IPS DF 6.9 (cell line): ENCODE measurements at places on chromosomes 4 and X.

DNA sequence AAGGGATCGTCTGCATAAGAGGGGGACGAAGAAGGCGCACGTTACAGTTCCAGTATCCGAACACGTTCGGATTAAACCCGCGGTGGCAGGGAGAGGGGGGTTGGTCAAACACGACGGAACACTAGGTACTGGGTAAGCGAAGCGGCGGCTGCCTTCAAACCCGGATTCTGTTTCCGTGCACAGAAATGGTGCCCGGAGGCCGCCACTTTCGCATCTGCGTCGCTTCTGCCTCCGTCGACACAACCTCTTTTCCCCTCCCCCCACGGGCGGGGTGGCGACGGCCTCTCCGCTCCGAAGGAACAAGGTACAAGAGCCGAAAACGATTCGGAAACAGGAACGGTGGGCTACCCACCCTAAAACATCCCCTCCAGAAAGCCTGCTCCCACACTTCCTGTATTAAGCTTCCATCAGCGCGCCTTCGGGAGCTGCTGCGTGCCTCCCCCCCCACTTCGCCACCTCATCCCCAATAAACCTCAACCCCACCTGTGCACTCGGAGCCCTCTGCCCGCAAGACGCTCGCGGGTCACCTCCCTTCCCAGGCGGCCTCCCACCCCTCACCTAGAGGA is 667 bp downstream of the G3BP2 start:
- no peak for DNase-seq

DNA sequence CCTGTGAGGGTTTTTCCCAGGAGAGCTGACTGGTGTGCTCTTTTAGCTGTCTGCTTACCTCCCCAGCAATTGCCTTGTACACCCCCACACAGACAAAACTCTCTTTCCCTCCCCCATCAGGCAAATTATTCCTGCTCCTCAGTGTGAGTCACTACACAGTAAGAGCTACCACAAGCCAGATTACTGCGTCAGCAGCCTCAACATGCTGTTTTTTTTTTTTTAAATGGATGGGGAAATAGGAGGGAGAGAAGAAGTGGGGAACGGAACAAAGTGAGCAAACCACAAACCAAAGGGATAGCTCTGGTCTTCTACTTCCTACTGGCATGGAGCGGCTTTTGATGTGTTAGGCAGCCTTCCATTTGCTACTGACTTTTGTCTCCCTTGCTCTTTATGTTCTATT is 107.5 kb upstream of the ACSL4 start:
- no peak for DNase-seq

- no peak for DNase-seq
Observed at GRCh38 chr4:168885400-168885799, 124.7 kb downstream of the CBR4 start.

- no peak for DNase-seq
Observed at GRCh38 chr4:149708513-149709130, 107.0 kb downstream of the IQCM start.

GRCh38 chrX:131746491-131746968 is 202.7 kb downstream of the OR13H1 start:
- DNase-seq = no peak

DNA sequence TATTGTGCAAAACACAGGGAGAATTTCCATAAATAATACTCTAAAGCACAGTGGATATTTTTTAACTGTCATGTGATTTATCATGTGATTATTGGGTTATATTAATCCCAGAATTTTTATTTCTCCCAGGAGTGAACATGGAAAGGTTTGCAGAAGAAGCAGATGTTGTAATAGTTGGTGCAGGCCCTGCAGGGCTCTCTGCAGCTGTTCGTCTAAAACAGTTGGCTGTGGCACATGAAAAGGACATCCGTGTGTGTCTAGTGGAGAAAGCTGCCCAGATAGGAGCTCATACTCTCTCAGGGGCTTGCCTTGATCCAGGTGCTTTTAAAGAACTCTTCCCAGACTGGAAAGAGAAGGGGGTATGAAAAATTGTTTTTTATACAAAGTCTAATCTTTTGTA is 10.0 kb downstream of the ETFDH start:
- no peak for DNase-seq

GRCh38 chr4:40264497-40264896 is 67.7 kb downstream of the RHOH start:
- DNase-seq = no peak

DNA sequence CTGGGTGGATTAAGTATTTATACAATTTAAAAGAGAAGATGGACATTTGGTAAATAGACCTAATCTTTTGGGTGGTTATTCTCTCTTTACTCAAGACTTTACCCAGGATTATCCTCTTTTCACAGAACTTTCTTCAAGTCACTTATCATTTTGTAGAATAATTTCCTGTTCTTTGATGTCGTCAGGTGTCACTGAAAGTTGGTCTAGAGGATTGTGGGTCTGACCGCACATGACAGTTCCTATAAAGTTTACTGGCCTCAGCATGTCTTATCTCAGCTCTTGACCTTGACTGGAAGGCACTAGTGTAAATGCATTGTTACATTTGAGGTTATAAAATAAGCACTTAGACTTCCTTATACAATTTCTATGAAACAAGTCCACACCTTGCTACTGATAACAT is 139.9 kb upstream of the SLC4A4 start:
- DNase-seq = no peak

DNA sequence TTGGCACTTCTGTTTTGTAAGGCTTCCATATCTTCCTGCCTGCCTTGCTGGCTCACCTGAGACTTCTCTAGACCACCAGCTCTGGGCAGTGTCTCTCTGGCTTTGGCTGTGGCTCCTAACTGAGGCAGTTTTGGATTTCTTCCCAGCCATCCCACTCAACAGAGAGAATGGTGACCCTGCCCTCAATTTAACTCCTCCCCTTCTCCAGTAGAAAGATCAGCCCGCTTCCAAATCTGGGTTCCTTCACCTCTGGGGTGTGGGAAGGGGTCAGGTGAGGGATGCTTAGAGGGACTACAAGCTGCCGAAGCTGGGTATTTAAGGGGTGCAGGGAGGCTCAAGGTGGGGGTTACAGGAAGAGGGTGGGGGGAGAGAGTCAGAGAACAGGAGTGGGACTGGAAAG is 23.7 kb downstream of the NAP1L5 start:
- no peak for DNase-seq

DNA sequence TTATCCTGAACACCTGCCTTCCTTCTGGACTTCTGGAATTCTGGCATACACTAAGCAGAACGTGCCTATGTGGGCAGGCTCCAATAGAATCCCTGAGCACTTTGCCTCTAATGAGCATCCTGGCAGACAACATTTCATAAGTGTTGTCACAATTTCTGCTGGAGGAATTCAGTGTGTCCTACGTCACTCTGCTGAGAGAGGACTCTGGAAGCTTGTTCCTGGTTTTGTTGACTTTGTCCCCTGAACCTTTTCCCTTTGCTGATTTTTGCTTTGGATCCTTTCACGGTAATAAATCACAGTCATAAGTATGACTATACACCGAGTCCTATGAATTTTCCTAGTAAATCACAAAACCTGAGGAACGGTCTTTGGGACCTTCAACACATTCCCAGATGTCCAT is 43.2 kb downstream of the MTMR8 start:
- no peak for DNase-seq

DNA sequence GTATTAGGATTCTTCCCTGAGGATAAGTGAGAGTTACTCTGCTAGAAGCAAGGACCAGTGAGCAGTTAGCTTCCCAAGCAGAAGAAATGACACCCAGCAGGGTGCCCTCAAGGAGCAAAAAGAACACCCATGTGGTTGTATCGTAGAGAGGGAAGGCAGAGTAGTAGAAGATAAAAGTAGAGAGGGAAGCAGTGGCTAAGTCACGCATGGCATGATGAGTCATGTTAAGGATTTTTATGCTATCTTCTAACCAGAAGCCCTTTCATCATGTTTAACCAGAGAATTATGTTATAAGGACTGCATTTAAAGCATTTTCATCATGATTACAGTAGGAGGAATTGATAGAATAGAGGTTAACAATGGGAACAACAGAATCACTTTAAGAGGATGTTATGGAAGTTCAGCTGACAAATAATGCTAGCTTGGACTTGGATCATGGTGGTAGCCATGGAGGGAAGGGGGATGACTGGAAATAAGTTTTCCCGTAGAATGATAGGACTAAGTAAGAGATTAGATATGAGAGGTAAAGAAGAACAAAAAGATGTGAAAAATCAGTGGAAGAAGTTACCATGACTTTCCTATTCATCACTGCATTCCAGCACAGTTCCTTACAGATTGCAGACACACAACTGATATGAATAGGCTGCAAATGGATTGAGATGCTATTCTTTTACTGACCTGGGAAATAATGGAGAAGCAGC is 383.5 kb upstream of the INTU start:
- no peak for DNase-seq

DNA sequence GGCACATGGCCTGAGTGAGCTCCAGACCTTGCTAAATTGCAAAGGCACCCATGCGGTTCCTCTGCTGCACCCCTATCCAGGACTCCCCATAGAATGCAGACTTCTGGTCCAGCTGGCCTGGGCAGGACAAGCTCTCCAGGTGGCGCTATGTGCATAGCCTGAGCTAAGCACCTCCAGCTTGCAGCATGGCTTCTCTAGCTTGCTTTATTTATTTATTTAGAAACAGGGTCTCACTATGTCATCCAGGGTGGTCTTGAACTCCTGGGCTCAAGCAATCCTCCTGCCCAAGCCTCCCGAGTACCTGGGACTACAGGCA is 5.5 kb upstream of the WFS1 start:
- DNase-seq = no peak

DNA sequence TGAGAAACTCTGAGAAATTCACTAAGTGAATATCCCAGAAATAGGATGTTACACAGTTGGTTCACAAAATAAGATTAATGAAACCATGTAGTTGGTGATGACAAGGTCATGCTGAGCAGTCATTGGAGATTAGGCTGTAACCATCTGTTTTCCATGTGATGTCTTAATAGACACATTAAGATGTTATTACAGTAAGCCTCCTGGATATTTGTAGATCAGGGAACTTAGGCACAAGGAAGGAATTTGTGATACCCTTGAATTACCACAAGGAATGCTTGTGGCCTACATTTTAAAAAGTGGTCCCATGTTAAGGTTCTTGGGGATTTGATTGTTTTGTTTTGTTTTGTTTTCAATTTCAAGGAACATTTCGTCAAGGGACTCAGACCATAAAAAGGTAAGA is 185.6 kb upstream of the BANK1 start:
- DNase-seq = no peak

GRCh38 chr4:110108422-110108821 is 90.0 kb downstream of the ELOVL6 start:
- no peak for DNase-seq

- DNase-seq = no peak
Observed at GRCh38 chr4:19025031-19025430, 1003.5 kb upstream of the LCORL start.

- no peak for DNase-seq
Observed at GRCh38 chr4:98624642-98625041, 33.8 kb downstream of the TSPAN5 start.

GRCh38 chrX:68697465-68698125 is 50.1 kb downstream of the STARD8 start:
- DNase-seq = no peak

DNA sequence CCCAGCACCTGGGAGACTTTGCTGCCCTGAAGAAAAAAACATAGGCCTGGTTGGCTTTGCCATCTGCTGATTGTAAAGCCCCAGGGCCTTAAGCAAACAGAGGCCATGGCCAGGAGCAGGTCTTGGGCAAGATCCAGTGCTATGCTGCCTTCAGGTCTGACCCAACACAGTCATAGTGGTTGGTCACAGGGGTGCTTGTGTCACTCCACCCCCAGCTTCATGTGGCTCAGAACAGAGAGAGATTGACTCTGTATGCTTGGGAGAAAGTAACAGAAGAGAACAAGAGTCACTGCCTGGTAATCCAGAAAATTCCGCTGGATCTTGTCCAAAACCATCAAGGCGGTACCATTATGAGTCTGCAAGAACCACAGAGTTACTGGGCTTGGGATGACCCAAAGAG is 24.4 kb upstream of the SMARCA5 start:
- no peak for DNase-seq

DNA sequence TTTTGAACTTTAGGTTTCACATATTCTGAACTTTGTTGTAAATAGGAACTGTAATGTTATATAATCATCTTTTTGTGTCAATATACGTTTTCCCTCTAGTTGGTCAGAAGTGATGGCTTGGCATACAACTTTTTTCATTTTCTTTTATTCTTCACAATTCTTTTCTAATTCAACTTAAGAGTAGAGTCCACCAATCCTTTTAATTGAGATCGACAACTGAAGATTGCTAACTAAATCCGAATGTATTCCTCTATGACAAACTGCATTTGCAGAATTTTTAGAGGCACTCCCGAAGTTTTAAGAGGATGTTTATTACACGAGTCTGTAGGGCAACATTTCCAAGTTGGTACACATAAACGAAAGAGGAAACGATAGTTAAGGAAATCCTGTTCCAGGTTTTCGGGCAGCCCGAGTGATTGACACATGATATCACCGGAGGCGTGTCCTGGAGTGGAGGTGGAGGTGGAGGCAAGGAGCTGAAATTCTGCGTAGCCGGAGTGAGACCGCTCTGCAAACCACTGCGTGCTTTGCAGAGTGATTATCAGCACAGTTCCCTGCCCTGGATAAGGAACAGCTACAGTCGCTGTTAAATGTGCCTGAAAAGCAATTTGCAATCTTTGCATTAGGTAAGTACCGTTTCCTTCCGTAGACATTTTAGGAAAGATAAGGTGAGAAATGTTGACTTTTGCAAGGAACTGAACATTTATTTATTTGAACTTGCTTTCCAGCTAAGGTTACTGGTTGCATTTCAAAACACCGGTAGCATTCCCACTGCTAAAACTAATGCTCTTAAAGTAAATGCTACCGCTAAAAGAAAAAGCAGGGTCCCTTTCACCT is at the start of gene SPRY1:
SPRY1 (plus strand) TSS at position 489 of the 837 bp plus-strand sequence. CDS start 4,797 bp downstream, outside the sequence.
- peak; percentile 92 for DNase-seq

GRCh38 chrX:9301836-9302235 is 163.0 kb upstream of the TBL1X start:
- no peak for DNase-seq

GRCh38 chr4:69858690-69859089 is 1.3 kb downstream of the SULT1E1 start:
- no peak for DNase-seq

DNA sequence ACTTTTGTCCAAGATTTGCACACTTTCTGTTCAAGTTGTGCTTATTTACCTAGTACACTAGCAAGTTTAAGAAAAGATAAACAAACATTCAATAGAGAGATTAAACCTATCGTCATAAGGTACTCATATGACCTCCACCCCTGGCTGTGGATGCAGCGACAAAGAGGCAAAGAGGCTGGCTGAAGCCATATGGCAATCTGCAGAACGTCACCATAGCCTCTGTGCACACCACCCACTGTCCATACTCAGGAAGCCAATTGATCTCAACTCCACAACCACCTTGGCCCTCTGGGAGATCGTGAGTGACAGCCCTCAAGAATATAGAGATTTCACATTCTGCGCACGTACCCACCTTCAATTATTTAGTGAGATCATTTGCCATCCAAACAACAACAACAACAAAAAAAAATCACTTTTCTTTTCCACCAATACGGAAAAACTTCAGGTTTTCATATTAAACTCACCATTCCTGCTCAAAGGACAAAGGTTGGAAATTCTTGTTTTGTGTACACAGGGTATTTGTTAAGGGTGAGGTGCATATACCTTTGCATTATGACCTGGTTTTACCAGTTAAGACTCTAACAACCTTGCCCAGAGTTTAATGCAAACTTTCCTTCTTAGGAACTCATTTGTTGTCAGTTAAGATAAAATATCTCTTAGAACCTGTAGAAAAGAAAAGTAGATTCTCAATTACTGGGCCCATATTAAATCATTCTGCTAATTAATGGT is 243.0 kb upstream of the FSTL5 start:
- no peak for DNase-seq
